Daoy (cell line): ENCODE measurements at places on chromosomes 3 and 15.
A peak's percentile ranks its signal among the peaks of the same experiment; 100 is the strongest.

GRCh38 chr15:57377478-57377847 lies 1.2 kb downstream of the CGNL1 start:
- no peak for DNase-seq

- DNase-seq = no peak
These were observed 73.9 kb downstream of the PRICKLE2 start for GRCh38 chr3:64151342-64151871.

DNA sequence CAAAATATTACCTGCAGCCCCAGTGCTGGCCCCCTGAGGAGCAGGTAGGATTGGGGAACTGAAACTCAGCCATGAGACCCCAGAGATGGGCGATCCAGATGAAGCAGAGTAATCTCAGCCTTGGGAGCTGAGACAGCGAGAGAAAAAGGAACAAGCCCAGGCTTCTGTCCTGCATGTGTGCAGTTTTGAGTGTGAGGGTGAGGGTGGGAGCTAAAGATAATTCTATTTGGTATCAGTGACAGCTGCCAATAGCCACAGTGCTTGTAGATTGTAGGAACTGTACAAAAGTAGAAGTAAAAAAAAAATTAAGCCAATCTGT lies 5.9 kb downstream of the ATP8B4 start:
- DNase-seq = no peak

DNA sequence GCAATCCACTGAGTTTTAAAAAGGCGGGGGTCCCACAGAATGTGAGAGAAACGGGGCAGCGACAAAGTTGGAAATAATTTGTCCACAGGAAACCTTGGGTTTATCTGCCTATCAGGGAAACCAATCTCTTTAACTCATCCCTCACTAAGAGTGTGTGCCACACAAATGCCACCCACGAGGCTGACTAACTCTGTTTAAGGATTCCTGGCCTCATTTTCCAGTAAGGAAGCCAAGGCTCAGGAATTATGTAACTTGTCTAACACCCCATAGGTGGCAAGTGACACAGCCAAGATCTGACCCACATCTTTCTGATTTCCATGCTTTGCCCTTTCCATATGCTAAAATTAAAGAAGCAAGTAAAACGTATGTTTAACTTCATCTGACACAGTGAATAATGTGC lies 263.2 kb downstream of the CNTN3 start:
- DNase-seq = no peak

DNA sequence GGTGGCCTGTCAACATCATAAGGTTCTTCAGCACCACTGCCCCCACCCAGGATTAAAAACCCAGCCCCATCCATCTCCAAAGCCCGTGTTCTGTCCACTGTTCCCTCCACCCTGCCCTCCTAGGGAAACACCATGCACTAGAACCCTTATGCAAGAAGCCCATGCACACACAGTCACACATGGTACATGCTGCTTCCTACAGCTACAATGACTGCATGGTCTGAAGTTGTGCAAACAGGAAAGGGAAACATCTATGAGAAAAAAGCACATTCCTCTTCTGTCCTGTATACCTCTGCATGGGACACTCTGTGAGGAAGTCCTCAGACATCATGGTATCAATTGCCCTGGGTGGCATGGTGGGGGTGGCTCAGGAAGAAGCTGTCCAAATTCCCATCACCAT lies 108.6 kb upstream of the MRPS22 start:
- no peak for DNase-seq

DNA sequence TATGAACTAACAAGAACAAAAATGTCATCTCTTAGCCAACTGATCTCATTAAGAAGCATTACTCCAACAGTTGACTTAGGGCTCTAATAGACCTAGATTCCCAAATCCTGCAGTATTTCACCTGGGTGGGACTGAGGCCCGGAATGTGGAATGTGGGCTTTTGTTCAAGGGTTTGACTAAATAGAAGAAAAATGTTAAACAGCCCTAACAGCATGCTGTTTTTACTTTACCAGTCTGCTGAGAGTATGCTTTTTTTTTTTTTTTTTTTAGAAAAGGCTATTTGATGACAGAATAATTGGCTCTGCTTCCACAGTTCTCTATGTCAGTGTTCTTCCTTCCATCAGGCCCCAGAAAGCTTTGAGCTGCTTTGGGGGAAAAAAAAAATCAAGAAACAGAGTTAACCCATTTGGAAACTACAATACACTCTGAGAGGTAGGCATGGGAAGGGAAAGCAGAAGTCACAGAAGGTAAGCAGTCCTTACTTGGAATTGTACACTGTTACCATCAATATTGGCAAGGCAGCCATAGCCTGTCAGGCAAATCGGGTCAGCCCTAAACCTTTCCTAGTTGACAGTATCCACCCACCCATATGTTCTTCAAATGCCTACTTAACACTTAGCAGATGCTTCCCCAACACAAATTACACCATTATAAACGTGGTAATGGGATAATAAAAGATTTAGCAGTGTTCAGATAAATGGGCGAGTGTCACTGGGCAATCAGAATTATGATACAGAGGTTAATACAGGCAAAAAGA lies 224.2 kb downstream of the CNTN3 start:
- DNase-seq = no peak

DNA sequence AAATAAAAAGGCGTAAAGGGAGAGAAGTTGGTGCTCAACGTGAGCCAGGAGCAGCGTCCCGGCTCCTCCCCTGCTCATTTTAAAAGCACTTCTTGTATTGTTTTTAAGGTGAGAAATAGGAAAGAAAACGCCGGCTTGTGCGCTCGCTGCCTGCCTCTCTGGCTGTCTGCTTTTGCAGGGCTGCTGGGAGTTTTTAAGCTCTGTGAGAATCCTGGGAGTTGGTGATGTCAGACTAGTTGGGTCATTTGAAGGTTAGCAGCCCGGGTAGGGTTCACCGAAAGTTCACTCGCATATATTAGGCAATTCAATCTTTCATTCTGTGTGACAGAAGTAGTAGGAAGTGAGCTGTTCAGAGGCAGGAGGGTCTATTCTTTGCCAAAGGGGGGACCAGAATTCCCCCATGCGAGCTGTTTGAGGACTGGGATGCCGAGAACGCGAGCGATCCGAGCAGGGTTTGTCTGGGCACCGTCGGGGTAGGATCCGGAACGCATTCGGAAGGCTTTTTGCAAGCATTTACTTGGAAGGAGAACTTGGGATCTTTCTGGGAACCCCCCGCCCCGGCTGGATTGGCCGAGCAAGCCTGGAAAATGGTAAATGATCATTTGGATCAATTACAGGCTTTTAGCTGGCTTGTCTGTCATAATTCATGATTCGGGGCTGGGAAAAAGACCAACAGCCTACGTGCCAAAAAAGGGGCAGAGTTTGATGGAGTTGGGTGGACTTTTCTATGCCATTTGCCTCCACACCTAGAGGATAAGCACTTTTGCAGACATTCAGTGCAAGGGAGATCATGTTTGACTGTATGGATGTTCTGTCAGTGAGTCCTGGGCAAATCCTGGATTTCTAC lies at the start of gene RARB:
RARB (plus strand) TSS at position 322 of the 847 bp plus-strand sequence; CDS start at position 791, 469 bp downstream.
- DNase-seq = peak; percentile 87

DNA sequence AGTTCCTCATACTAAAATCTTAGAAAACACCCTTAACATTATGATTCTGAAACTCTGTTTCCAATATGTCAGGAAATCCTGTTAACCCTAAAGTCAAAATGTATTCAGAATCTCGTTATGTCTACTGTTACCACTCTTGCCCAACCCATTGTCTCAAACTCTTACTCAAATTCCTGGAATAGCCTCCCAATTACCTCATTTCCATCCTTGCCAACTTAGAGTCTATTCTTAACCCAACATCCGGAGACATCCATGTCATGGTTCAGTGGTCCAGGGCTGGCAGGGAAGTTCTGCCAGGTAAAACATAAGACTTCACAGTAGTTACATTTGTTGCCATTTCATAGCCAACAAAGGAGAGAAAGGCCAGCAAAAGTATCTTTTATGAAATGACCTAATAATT lies 593.9 kb downstream of the PYDC2 start:
- peak; percentile 55 for DNase-seq

DNA sequence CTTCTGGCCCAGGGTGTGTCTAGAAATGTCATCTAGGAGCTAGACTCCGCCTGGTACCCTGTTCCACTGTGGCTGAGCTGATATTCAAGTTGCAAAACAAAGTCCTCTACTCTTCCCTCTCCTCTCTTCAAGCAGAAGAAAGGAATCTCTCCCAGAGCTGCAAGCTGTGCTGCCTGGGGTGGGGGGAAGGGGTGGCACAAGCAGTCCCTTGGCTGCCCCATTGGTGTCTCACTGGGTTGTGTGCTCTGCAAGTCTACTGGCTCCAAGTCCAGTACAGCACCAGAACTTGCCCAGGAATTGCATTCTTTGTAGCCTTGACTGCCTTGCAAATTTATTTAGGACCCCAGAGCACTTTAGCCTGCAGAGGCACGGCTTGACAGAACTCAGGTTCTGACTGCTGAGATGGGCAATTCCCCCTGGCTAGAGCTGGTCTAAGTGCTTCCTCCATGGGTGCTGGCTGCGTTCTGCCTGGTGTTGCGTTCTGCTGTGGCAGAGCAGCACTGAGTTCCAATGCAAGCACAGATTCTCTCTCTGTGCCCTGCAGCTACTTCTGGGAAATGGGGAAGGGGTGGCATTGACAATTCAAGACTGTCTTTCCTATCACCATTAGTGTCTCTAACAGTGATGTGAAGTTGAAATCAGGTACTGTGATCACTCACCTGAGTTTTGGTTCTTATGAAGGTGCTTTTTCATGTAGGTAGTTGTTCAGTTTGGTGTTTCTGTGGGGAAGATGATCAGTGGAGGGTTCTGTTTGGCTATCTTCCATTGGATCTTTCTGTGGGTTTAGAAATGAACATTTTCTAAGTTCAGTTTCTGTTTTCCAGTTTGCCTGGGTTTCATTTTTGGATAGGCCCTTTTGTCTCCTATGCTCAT lies 39.5 kb downstream of the OXSR1 start:
- no peak for DNase-seq

- DNase-seq = no peak
These were observed 9.7 kb downstream of the GP9 start for GRCh38 chr3:129070086-129070885.

DNA sequence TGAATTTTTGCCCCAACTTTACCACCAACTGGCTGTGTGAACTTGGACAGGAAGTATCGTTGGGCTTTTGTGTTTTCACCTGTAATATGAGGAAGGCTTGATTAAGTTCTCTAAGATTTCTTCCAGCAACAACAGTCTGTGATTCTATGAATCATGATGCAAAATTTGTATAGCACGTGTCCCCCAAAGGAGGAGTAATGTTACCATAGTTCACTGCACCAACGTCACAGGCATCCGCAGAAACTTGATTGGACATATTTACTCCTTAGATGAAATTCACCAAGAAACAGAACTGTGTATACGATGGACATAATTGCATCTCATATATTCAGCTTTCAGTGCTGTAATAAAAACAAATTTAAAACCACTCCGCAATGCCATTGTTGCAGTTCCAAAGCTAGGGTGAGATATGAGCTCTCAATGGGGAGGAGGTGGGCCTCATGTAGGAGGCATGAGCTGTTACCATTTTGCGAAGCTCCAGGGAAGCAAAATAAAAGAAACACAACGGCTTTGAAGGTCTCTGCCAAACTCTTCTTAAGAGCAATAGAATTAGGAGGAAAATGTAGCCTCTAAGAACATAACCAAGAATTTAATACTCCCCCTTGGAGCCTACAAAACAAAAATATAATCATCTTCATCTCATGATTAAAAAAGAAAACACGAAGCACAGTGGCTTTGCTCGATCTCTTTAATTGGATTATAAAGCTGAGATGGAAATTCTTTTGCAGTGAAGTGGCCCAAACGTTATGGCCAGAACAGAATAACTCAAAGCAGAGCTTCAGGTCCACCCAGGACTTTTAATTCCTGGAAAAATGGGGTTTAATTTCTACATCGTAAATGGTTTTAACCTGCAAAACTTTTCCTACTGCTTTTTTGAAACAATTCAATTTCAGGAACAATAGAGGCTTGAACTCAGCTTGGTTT lies 80.7 kb downstream of the CHST2 start:
- no peak for DNase-seq

- DNase-seq = no peak
These were observed 163.1 kb downstream of the CLSTN2 start for GRCh38 chr3:140097874-140098635.

DNA sequence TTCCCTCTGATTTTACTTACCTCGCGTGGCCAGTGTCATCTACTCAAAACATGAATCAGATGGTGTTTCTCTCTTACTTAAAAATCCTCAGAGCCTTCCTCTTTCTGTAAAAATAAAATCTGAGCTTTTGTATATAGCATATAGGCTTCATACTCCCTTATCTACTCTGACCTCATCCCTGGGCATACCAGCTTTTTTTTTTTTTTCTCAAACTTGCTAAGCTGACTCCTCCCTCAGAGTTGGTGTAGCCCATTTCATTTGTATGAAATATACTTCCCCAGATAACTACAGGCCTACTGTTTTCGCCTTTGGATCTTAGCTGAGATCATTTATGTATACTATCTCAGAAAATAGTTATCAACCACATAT lies 648.9 kb upstream of the ALCAM start:
- no peak for DNase-seq

DNA sequence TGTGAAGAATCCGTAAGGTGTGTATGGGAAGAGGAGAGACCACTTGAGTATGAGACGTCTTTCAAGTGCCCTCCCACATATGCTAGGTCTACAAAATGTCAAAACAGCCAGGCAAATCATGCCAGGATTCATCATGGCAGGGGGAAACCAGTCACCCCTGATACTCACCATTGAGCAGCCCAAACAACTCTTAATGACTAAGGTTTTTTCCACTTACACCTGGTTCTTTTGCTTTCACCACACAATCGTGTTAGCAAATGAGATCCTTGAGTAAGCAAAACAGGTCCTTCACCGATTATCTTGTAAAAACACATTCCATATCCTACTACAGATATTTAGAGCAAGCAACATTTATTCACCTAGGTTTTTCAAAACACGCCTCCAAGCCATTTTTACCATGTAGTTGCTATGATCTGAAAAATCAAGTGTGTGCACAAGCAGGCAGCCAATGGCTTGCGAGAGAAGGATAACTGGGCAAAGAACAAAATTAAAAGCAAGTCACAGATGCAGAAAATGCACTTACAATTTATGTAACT lies 177.5 kb upstream of the LPP start:
- no peak for DNase-seq

GRCh38 chr3:56366641-56367162 lies 101.6 kb downstream of the ERC2 start:
- DNase-seq = no peak

GRCh38 chr15:78037779-78038305 lies 39.7 kb downstream of the TBC1D2B start:
- DNase-seq = no peak

- DNase-seq = peak; percentile 52
These were observed 7.1 kb downstream of the ELL3 start for GRCh38 chr15:43769584-43770228.

- no peak for DNase-seq
These were observed 1.4 kb downstream of the CLK3 start for GRCh38 chr15:74616996-74617395.

GRCh38 chr3:123324880-123325765 lies 123.4 kb downstream of the SEC22A start:
- no peak for DNase-seq

- no peak for DNase-seq
These were observed 30.4 kb downstream of the SNRPN start for GRCh38 chr15:24985224-24985623.
